ENCODE measurements at places on chromosomes 3 and 15. TPM values are rescaled to one million over a fixed set of nuclear protein-coding genes. Genes with fewer than 3 reads are reported as not detected.

DNA sequence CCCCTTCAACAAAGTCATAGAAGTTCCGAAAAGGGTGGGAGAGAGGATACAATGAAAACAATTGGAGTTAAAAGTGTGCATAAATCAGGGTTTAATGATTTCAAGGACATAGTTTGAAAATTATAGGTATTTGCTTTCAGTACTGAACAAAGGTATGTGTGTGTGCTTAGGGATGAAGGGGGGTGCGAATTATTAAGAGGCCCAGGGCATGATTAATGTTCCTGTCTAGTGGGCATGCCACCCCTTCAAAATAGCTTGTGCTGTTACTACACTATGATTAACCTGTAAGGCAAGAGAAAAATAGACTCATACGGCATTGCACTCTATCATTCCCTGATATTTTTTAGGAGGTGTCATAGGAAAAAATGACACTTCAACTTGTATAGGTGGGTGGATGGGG is 731.6 kb downstream of the NAALADL2 start:
- DNase-seq, result no peak

DNA sequence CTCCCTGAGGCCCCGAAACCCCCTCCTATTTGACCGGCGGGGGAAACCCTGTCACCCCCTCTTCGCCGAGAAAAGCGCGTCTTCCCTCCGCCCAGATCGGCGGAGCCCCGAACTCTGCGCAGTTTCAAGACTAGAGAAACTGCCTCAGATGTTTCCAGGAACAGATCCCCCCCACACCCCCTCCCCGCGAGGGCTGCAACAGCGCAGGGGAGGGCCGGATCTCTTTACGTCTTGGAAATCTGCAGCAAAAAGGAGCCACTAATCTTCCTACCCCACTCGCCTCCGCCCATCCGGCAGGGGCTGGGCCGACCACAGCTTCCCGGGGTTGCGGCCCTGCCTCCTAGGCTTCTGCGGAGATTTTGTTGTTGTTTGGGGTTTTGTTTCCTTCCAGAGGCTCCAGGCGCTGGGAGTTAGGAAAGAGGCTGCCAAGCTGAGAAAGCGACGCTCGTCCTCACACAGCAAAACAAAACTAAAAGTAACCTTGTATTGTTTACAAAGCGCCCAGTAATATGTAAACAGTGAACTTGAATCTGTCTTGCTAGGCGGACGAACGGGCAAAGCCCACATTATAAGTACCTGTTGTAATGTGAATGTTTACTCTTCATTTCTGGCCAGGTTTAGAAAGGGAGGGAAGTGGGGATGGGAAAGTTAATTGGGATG is 2.2 kb downstream of the FOXB1 start:
- peak; percentile 52 for DNase-seq

- no peak for DNase-seq
Measured at GRCh38 chr15:74405823-74406222, 27.9 kb downstream of the SEMA7A start.

DNA sequence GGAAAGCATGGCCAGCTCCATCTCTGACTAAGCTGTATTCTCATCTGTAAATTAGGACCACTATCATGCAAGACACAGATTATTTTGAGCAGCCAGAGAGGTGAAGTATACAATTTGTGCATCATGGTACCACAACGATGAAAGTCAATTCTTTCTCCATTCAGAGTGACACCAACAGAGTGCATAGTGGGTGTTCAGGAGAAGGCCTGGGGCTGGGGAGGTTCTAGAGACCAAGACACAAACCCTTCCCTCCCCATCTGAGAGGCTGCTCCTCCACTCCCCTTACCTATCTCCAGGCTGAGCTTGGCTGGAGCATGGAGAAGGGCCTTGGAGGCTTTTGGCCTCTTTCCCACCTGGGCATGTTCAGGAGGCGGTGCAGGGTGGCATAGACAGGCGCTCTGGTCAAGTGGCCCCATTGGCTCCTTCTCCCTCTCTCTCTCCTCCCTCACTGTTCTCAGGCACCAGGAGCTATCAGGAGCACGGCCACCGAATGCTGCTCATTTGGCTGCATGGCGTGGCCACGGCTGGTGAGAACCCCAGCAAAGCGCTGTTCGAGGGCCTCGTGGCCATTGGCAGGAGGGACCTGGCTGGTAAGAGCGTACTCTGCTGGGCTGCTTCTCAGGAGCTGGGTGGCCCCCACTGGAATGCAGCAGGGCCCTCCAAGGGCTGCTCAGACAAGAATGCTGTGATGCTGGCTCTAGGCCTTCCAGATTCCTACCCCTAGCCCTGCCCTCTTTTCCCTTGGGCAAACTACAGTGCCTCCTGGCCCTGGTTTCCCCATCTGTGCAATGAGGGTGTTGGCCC is 37.9 kb downstream of the ANKDD1A start:
- no peak for DNase-seq

- no peak for DNase-seq
Measured at GRCh38 chr3:112335434-112335781, 2.5 kb downstream of the CD200 start.

Gene FBXW12
- total RNA-seq, result not detected

- DNase-seq, result no peak
Measured at GRCh38 chr15:70267879-70268278, 170.2 kb upstream of the TLE3 start.

Gene KLF15
- 40.1 TPM for total RNA-seq

GRCh38 chr15:57143511-57144078 is 225.2 kb downstream of the TCF12 start:
- no peak for DNase-seq

- no peak for DNase-seq
Measured at GRCh38 chr15:58167095-58167691, 29.0 kb downstream of the AQP9 start.

DNA sequence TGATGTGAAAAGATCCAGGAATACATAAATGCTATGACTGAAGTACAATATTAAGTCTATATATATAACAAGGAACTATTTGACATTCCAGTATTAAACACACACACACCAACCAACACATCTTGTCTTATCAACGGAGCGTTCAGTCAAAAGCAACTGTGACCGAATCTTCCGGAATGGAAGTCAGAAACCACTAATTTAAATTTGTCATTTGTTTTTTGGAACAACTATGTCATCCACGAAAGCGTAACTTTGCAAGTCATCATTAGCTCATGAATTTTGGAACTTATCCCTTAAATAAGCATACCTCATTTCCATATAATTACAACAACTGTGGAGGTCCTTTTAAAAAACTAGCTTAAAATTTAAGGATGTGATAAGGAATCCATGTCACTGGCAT is 5.0 kb downstream of the ZNF385D start:
- DNase-seq, result no peak

DNA sequence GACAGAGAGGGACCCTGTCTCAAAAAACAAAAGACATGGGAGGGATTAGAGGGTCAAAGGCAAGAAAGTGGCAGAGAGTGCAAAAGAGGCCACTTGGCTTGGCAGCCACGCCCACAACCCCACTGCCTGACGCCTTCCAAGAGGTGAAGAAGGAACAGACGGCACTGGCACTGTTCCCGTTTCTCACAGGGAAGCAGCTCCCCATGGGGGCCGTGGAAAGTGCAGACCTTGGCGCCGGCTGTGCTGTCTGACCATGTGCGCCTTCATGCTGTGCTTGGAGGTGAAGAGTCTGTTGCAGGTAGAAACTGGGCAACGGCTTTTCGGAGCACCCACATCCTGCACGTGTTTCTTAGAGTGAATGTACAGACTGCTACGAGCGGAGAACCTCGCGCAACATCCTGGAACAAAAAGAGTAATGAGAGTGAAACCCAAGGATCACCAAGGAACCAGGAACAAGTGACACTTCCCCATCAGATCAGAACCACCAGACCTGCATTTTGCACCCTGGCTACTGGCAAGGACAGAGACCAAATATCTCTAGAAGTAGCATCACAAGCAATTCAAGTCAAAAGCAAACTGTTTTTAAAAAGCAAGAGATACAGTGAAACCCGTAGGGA is 9.7 kb downstream of the ZXDC start:
- DNase-seq, result peak; percentile 87

Gene PARP6
- 72.2 TPM for total RNA-seq

Gene TGM5
- 0.32 TPM for total RNA-seq

Gene GRAMD2A
- 29.3 TPM for total RNA-seq

Gene CASR
- not detected for total RNA-seq

DNA sequence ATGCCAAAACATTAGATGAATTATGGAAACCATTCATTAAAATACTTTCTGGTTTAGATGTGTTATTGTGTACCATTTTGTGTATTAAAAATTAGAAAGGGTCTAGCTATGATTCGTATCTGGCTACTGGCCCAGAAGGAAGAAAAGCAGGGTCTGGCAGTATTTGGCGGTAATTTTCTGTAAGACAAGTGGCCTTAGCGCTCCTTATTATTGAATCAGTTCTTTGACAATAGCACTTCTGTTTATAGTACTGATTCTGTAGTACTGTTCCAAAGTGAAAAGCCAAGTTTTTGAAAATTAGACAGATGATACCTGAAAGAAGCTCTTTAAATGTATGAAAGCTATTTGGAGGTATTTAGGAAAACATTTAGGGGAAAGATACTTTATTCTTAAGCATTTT is 10.2 kb downstream of the GLCE start:
- DNase-seq, result no peak

GRCh38 chr3:141126661-141127343 is 75.7 kb downstream of the SPSB4 start:
- DNase-seq, result no peak

Gene CYP8B1
- not detected for total RNA-seq

DNA sequence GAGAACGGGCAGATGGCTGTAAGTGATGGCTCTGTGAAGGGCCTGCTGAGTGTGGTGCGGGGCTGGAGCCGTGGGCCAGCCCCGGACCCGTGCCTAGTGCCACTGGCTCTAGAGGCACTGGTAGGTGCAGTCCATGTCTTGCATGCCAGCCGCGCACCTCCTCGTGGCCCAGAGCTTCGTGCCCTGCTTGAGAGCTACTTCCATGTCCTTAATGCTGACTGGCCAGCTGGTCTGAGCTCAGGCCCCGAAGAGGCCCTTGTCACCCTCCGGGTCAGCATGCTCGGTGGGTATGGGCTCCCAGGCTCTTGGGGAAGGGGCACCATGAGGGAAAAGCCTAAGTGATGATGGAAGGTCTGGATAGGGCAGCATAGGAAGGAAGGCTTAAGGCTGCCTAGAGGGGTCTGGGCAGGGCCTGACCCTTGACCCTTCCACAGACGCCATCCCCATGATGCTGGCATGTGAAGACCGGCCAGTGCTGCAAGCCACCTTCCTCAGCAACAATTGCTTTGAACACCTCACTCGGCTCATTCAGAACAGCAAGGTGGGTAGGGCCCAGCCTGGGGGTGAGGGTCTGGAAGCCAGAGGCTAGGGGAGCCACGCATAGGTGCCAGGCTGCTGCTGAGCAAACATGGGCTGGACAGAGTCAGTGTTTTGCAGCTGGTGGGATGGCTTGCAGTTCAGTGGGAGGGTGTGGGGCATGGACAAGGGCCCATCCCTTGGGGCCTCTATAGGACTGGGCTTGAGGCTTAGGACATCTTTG is 12.1 kb downstream of the NBEAL2 start:
- DNase-seq, result peak; percentile 36

DNA sequence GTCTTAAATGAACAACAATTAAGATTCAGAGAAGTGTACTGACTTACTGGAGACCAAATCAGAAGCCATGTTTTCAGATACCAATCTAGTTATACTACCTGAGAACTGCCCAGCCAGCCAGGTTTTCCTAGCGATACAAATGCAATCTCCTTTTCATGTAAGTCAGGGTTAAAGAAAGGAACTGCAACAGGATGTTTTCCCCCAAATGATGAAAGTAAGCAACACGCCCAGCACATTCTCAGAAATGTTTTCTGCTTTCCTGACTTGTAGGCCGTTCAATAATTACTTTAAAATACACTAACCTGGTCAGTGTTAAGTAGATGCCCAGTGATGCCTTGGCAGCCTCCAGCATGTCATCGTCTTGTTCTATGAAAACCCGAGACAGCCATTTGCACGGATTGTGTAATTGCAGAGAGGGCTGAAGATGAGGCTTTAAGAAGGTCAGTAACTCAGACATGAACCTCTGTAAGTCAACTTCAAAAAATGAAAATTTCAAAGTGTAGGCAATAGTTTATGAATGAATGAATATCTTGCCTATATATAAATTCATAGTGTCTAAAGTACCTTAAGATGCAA is 30.3 kb downstream of the LINS1 start:
- DNase-seq, result no peak

DNA sequence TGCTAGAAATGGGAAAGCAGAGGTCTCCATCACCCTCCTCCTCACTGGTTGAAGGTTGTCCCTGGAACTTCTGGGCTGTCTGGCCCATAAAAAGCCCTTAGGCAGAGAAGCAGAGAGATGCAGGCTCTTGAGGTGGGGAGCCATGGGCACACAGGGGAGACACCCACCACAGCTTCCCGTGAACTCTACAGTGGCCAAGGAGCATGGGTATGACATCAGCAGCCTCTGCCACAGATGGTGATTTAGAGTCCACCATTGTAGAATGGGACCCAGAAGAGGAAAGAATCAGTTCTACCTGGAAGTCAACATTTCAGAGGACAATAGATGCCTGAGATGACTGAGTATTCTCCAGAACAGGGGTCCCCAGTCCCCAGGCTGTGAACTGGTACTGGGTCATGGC is 105.6 kb upstream of the LRRN1 start:
- no peak for DNase-seq
